ENCODE measurements at places on chromosomes 11 and 22.

DNA sequence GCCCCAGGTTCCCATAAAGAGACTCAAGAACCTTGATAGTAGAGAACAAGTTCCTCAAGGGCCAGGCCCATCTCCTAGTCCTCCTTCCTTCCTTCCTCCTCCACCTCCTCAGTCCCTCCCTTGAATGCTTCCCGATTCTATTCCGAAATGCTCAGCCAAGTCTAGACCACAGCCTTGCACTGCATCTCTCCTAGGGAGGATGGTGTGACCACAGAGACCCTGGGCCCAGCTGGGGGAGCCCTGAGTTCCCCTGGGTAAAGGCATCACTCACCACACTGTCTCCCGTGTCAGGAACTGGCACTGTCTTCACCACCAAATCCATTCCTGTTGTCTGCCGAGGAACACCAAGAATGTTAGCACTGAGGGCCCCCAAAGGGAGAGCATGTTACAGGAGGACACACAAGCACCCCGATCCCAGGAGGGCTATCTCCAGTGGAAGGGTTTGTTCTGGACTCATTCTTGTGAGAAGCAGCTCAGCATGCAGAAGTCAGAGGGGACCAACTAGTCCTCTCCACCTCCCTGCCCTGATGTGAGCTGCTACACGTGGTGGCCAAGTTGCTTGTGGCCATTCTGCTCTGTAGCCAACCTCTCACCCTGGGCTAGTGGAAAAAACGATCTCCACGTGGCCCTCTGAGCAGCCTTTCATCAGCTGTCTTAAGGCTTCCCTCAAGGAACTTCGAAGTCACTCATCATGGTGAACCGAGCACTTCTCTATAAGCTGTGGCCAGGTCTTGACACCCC, 8.7 kb downstream of the IFT27 start:
- DNase-seq, result no peak

DNA sequence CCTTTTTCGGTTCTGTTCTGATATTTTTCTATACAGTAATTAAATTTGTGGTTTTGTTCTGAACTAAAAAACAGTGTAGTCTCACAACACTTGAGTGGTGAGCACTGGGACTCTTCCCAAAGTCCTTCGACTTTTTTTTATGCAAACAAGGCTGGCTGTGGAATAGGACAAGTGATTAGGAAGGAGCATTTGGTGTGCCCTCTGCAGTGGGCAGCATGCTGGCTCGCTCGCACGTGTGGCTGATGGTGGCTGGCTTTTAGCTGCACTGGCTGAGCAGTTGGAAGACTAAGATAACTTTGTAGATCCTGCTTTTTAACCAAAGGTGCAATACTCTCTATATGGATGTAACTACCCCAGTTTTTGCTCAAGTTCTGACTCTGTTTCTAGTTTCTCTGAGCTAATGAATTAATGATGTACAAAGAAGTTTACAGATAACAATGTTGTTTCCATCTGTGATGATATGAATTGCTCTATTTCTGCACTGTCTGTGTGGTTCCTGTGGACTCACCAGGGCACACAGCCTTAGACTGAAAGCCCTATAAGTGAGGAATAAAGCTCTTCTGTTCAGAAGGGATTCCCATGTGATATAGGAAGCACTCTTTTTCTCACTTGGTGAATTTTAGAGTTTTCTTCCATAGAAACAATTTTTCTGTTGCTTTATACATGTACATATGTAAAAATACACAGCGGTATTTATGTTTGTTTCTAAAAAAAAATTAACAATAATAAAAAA, 143.1 kb upstream of the RASSF10 start:
- no peak for DNase-seq

DNA sequence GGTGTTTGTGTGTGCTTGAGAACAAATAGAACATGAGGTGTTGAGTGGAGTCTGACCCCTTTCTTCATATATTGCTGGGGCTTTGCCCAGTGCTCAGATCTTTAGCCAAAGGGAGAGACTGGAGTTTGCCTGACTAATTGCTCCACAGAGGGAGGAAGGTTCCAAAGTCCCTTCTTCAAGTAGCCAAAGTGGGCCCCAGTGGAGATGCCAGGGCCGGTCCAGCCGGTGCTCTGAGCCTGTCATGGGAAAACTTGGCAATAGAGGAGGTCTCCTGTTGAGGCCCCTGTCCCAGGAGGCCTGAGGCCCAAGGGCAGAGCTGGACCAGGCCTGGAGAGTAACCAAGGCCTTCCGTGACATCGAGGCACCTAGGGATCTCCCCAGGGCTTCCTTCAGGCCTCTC, 112.3 kb downstream of the DSCAML1 start:
- DNase-seq, result no peak

GRCh38 chr22:20810645-20811044, 36.7 kb downstream of the SERPIND1 start:
- no peak for DNase-seq

DNA sequence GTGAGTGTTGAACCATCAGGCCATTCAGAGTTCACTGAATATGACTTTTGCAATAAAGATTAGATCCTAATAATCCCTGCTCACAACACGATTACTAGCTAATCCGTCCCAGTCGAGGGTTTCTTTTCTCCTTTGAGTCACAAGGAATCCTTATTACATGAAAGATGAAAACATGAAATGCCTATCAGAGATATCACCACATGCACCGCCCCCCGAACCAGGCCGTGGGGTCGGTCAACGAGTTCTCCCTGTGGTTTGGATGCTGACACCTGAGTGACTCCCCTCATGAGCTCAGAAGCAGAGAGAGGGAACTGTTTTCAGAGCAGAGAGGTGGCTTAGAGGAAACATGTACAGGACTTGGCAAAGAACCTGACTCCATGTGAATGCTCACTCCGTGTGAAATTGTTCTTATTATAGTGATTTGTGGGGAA, 263.3 kb downstream of the ETS1 start:
- DNase-seq, result no peak

All from muscle of back (tissue), 13 donors.